ENCODE measurements at places on chromosomes 3 and 15. TPM values are rescaled to one million over a fixed set of nuclear protein-coding genes. Genes with fewer than 3 reads are reported as not detected.

GRCh38 chr3:125375950-125376679, 990 bp upstream of the ZNF148 start:
- no peak for DNase-seq

GRCh38 chr3:119809249-119810017, 27.5 kb downstream of the NR1I2 start:
- DNase-seq = no peak

DNA sequence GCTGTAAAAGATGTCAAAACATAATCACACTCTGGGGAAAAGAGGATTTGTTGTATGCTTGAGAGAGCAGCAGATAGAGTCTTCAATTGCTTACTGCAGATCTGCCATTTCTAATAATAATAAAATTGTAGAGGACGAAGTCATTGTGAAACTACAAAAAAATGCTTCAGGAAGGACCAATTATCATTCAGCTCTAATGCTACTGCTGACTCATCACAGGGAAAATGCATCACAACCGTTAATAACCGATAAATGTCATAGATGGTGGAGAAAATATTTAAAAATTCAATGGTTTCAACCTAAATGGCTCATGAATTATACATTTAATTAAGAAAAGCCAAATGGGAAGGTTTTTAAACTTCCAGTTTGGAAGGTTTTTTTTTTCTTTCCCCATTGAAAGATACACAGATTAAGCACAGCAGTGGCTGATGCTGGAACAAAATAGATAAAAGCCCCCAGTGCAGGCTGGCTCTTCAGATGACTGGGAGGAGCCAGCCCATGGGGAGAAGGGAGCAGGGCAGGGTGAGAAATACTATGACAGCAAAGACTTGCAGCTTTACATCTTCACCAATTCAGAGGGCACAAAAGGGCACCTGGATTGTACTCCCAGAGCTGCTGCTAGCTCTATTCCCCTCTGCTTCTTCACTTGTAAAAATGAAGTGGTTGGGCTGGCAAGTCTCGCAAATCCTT, 196.1 kb downstream of the CNTN6 start:
- DNase-seq = no peak

DNA sequence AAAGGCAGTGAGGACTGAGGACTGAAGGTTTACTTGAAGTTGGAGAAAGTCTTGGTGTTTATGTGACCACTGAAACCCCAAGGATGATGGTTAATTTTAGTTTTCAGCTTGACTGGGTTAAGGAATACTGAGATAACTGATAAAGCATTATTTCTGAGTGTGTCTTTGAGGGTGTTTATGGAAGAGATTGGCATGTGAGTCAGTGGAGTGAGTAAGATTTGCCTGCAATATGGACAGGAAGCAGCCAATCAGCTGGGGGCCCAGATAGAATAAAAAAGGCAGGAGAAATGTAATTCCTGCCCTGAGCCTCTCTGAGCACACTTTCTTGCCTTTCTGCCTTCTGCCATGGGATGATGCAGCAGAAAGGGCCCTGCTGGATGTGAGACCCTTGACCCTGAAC, 92.4 kb downstream of the KBTBD8 start:
- no peak for DNase-seq

GRCh38 chr3:107387555-107387954, 10.3 kb downstream of the CCDC54 start:
- no peak for DNase-seq

DNA sequence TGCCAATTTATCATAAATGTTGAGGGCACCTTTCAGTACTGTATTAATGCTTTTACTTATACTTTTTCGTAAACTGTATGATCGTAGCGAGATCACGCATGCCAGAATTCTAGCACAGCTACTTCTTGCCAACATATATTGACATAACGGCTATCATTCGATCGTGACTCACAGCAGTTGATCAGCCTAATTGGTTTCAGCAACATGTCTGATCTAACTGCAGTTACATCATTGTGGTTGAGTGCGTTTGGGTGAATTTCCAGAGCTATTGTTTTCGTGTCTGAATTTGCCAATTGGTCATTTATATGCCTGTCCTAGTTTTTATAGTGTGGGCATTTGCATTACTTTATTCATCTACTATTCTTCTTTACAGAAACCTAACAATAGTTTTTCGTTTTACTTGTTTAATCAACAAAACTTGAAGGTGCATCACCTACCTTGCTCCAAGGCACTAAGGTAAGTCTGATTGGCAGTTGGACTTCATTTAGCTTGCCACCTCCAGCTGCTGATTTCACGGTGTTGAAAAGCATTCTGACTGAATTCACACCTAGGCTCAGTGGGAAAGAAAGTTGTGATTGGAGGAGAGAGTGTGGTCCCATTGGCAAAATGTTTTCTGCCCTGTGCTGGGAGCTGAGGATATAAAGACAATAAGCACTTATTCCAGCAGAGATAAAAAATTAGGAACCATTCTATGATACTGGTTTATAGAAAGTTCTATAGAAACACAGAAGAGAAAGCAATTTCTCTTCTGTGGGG, 120.9 kb upstream of the RGMA start:
- DNase-seq = no peak

- DNase-seq = peak; percentile 85
These were observed 1.3 kb upstream of the KLHL40 start for GRCh38 chr3:42683875-42684598.

DNA sequence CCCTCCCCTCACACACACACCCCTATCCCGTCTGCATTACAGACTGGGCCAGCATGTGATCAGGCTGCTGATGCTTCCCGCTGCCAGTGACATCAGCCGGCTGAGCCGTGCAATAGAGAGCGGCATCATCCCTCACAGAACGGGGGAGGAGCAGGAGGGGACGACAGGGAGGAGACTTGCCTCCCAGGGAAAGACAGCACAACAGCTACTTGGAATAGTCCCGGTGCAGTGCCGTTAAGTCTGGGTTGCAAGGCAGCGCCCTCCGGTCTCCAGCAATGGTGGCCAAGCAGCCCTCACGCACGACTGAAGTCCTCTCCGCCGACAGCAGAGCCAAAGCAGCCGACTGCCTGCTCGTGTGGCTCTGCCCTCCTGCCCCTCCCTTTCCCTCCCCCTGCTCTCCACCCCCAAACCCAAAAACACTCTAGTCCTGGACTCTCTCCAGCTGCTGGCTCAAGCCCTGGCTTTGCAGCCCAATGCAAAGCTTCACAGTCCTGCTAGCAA, 31.5 kb upstream of the RPS17 start:
- DNase-seq = peak; percentile 75

DNA sequence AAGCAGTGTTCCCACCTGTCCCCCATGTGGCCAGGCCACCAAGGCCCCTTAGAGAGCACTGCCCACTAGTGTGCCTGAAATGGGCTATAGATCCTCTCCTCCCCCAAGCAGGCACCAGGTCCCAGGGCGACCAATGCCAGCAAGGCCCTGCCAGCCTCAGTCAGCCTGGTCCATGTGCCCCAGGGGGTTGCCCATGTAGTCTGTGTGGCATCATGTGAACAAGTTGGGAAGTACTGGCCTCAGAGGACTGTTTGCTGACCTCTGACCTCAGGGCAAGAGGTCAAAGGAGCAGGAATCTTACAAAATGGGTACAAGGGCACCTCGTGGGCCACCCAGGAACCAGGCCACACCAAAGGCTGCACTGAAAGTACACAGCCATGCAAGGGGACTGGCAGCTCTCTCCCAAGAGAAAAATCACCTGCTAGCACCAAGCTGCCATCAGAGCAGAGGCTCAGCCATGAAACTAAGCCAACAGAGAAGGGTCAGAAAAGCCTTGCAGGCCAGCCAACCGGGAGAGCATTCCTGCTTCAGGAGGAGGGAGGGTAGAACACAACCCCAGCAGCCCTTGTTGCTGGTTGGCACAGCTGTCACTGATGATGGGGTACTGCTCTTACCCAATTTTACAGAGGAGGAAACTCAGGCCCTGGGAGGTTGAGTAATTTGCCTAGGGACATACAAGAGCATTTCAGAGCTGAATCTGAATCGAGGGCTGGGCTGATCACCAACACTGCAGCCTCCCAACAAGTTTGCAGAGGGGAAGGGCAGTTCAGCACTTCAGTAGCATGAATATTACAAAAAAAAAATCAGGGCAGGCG, 5.2 kb upstream of the FURIN start:
- DNase-seq = peak; percentile 73

- no peak for DNase-seq
These were observed 127.1 kb upstream of the GRM7 start for GRCh38 chr3:6733699-6734394.

GRCh38 chr3:148759430-148759829, 61.7 kb downstream of the AGTR1 start:
- DNase-seq = no peak

- no peak for DNase-seq
These were observed 379.5 kb upstream of the SUCLG2 start for GRCh38 chr3:68033867-68034266.

GRCh38 chr3:84277562-84278224, 681.1 kb upstream of the CADM2 start:
- DNase-seq = no peak

GRCh38 chr3:146313031-146313745, 62.3 kb upstream of the PLSCR4 start:
- DNase-seq = no peak

- DNase-seq = no peak
These were observed 16.1 kb upstream of the PLA2G4E start for GRCh38 chr15:42036966-42037365.

DNA sequence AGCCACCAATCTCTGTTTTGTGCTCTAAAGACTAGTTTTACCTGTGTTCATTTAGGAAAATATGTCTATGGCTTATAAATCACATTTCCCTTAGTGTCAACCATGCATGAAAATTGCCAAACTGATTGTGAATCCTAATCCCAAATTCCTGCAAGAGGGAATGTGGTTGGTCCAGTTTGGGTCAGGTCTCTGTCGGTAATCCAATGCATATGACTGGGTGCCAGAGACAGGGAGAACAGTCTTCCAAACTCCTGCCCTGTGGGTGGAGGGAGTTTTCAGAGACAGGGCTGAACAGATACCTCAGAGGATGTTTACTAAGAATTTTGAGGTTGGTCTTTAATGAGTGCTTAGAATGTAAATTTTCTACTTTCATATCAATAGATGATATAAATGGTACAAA, 300.5 kb upstream of the ARL6 start:
- DNase-seq = no peak

The NPAP1 gene
- total RNA-seq = not detected

The U2SURP gene
- 33.7 TPM for total RNA-seq

The EIF4A2 gene
- 302 TPM for total RNA-seq

The CLEC3B gene
- 138 TPM for total RNA-seq

The PARP6 gene
- 29.9 TPM for total RNA-seq

The LRRC31 gene
- not detected for total RNA-seq

The BOC gene
- total RNA-seq = 15.4 TPM

The RHCG gene
- total RNA-seq = 0.37 TPM
